ENCODE measurements at places on chromosomes 6 and 20. TPM values are rescaled to one million over a fixed set of nuclear protein-coding genes. Genes with fewer than 3 reads are reported as not detected.

- DNase-seq: no peak
Measured at GRCh38 chr6:161227004-161227960, 46.6 kb downstream of the AGPAT4 start.

DNA sequence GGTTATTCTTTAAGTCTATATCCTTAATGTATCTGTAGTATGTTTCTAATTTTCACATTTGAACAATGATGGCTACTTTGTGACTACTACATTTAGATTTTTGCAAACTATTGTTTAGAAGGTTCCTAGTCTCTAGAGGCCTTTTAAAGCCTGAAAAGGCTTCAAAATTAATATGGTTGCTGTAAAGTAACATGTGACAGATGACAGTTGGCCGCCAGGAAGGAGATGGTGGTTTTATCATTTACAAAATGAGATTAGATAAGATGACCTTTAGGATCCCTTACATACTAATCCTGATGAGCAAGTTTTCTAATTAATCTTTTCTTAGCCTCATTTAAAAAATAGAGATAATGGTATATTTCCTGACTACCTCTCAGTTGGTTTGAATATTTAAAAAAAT lies 18.8 kb downstream of the SCAF8 start:
- DNase-seq: no peak

DNA sequence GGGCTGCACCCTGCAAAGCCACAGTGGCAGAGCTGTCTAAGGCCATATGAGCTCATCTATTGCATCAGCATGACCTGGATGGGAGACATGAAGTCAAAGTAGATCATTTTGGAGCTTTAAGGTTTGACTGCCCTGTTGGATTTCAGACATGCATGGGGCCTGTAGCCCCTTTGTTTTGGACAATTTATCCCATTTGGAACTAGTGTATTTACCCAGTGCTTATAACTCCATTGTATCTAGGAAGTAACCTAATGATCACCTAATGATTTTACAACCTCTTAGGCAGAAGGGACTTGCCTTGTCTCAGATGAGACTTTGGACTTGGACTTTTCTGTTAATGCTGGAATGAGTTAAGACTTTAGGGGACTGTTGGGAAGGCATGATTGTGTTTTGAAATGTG lies 575.4 kb downstream of the EPM2A start:
- DNase-seq: no peak

DNA sequence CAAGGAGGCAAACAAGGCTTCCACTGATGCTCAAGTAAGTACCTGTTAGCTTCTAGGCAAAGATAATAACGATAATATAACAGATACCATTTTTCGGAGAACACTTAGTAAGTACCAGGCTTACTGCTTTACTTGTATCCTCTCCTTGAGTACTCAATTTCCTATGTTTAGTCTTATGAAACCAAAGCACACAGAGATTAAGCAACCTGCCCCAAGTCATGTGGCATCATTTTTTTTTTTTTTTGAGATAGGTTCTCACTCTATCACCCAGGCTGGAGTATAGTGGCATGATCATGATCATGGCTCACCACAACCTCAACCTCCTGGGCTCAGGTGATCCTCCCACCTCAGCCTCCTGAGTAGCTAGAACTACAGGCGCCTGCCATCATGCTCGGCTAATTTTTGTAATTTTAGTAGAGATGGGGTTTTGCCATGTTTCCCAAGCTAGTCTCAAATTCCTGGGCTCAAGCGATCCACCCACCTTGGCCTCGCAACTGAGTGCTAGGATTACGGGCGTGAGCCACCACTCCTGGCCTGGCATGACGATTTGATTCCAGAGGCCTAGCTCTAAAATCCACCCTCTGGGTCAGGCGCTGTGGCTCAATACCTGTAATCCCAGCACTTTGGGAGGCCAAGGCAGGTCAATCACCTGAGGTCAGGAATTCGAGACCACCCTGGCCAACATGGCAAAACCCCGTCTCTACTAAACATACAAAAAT lies 14.0 kb downstream of the SPAG4 start:
- DNase-seq: no peak

- DNase-seq: no peak
Measured at GRCh38 chr6:6863970-6864639, 243.7 kb upstream of the RREB1 start.

DNA sequence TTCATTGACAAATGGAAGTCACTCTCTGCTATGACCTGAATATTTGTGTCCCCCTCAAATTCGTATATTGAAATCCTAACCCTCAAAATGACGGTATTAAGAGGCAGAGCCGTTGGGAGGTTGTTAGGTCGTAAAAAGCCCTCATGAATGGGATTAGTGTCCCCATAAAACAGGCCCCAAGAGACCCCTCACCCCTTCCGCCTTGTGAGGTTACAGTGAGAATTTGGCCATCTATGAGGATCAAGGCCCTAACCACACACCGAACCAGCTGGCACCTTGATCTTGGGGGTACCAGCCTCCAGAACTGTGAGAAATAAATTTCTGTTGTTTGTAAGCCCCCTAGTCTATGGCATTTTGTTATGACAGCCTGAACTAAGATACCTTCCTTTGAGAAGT lies 52.5 kb upstream of the SLC22A16 start:
- DNase-seq: peak; percentile 33

GRCh38 chr6:83155794-83156193 lies 37.3 kb downstream of the PGM3 start:
- DNase-seq: no peak

DNA sequence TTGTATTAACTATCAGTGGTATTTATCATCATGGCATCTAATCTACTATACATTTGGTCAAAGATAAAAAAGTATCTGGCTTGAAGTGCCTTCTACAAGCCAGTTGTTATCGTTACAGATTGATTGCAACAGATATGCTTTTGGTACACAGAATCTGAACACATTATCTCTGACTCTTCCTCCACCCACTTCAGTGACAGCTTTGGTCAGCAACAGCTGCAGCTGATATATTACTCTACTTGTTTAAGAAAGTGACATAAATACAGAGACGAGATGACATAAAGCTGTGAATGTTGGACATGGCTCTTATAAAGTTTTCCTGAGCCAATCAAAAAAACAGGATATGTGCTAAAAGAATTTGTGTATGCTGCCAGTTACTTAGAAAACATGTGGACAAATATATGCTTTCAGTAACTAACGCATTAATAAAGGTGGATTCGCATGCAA lies 77.6 kb downstream of the HIVEP2 start:
- no peak for DNase-seq

DNA sequence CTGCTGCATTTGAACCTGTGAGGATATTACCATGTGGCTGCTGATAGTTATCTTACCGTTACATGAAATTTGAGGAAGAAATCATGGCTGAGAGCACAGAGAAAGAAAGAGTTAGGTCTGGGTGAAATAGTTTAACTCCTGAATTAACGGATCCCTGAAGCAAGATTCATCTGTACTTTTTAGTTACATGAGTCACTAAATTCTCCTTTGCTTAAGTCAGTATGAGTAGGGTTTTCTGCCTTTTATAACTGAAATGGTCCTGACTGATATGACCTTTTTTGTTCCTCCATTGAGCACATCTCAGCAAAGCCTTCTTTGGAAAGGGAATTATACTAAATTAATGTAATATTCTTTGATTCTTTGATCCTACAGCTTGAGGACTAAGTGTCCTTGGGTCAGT lies 333.3 kb upstream of the ZFP64 start:
- DNase-seq: no peak

GRCh38 chr20:20710443-20711315 lies 1.8 kb downstream of the RALGAPA2 start:
- DNase-seq: no peak

- DNase-seq: no peak
Measured at GRCh38 chr6:41424370-41425058, 89.1 kb downstream of the NCR2 start.

DNA sequence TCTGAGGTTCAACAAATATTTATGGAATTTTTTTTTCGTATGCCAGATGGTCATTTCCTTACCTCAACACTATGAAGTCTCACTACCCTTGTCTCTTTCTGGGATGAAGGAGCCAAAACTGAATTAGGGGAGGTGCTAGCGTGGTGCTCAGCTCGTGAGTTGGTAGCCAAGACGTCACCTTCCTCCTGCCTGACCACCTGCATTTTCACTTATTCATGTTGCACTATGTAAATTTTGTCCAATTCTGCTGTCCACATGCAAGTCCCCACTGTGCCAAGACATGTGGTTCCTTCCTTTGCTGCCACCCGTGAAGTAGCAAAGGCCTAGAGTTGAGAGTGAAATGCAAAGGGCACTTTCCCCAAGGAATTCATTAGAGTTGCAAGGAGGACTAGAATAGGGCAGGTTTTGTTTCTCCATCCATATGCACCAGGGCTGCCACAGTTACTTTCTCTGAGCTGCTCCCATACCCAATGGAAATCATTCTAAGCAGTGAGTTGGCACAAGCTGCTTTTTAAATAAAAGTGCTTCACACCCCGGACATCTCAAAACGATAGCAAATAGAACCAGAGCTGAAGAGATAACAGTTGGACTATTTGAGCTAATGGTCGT lies 591.3 kb upstream of the NOX3 start:
- DNase-seq: no peak

DNA sequence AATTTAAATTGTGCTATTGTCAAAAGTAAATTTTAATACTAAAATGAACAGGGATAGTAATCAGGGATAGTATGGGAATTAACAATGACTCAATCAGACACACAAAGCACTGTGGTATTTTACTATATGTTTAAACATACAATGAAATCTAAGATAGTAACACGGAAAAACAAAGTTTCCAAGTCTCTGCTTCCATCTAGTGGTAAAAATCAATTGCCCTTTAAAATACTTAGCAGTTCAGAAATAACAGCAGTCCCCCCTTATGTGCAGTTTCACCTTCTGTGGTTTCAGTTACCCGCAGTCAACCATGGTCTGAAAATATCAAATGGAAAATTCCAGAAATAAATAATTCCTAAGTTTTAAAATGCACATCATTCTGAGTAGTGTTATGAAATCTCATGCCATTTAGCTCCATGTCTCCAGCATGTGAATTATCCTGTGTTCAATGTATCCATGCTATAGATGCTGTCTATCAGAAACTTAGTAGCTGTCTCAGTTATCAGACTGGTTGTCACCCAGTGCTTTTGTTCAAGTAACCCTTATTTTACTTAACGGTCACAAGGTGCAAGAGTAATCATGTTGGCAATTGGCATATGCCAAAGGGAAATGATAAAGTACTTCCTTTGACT lies 58.5 kb downstream of the AHI1 start:
- DNase-seq: no peak

GRCh38 chr6:16741112-16742016 lies 19.9 kb downstream of the ATXN1 start:
- no peak for DNase-seq

GRCh38 chr6:142728364-142728763 lies 216.6 kb downstream of the HIVEP2 start:
- DNase-seq: no peak

GRCh38 chr20:62352402-62353288 lies 14.5 kb downstream of the LAMA5 start:
- DNase-seq: no peak

GRCh38 chr6:114247101-114247500 lies 95.7 kb downstream of the HS3ST5 start:
- no peak for DNase-seq

- no peak for DNase-seq
Measured at GRCh38 chr6:108423982-108424705, 129.3 kb downstream of the AFG1L start.

GRCh38 chr20:45051204-45052060 lies 49.5 kb downstream of the KCNS1 start:
- no peak for DNase-seq

PLCB4 gene
- total RNA-seq: 14.1 TPM

CTCFL gene
- total RNA-seq: 0.82 TPM

CLDN20 gene
- not detected for total RNA-seq

BMP2 gene
- total RNA-seq: 3.6 TPM

RNF144B gene
- 9.8 TPM for total RNA-seq

OR2H2 gene
- not detected for total RNA-seq

SLC17A2 gene
- not detected for total RNA-seq

ATP9A gene
- total RNA-seq: 6.4 TPM

TINAG gene
- total RNA-seq: not detected

TUBB2B gene
- total RNA-seq: 599 TPM
